ENCODE measurements at places on chromosomes 2 and 18.

DNA sequence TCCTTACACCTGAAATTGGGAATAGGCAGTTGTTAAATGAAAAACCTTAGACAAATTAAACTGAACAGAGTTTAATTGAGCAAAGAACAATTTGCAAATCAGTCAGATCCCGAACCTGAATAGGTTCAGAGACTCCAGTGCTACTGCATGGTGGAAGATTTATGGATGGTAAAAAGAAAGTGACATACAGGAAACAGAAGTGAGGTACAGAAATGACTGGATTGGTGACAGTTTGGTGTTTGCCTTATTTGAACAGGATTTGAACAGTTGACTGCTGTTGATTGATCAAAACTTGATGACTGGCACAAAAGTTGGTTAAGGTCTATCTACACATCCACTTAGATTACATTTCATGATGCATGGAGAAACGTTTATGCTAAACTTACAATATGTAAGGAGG is 248.8 kb downstream of the HNMT start:
- no peak for DNase-seq

- DNase-seq: no peak
Measured at GRCh38 chr18:57635003-57635822, 13.6 kb upstream of the NARS1 start.

DNA sequence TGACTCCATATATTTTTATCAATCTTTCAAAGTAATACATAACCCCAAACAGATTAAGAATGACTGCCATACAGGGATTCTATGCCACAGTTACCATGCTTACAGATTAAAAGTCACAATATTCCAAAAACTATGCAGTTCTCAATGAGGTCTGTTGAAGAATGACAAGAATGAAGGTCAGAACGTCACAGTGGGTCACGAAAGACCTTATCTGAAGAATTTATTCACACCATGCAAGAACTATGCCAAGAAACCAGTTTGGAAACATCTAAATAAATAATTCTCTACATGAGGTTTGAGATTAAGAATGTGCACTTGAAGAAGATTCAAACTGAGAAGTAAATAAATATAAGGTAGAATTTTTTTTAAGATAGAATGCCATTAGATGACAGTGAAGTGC is 253.3 kb downstream of the EXOC6B start:
- no peak for DNase-seq

GRCh38 chr18:46893360-46893759 is 23.9 kb downstream of the PIAS2 start:
- no peak for DNase-seq

DNA sequence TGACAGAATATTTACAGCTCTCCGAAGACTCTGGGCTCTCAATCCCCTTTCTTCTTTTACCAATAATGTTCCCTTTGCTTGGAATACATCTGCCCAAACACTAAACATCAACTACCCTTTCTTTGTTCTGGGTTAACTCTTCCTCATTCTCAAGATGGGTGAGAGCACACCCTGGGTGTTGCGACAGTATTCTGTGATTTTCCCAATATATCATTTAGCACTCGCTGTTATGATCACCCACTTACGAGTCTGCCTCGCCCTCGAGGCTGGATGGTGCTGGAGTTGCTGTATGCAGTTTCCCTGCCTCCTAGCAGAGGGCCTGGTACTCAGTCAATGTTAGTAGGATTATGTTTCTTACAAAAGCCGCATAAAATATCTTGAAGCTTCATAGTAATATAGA is 93.2 kb downstream of the SOCS6 start:
- DNase-seq: no peak

DNA sequence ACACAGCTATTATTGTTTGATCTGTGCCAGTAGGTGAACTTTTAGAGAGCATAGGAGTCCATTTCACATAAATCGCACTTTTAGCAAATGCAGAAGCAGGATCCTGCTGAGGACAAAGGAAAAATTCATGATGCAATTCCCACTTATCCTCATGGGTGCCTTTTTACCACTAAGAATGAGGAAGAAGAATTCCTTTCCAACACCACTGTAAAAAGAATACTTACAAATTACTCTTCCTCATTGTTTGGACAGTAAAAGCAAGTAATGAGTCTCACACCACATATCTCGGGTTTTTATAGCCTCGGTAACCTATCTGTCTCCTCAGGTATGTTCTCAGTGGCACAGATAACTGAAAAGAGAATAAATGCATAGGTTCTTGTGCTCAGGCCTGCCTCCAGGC is 238.5 kb downstream of the MTX2 start:
- no peak for DNase-seq

Data from 8988T (cell line).